ENCODE measurements at places on chromosomes 11 and 22. TPM values are rescaled to one million over a fixed set of nuclear protein-coding genes. Genes with fewer than 3 reads are reported as not detected.

GRCh38 chr11:41803895-41804294 lies 344.4 kb upstream of the LRRC4C start:
- no peak for DNase-seq

DNA sequence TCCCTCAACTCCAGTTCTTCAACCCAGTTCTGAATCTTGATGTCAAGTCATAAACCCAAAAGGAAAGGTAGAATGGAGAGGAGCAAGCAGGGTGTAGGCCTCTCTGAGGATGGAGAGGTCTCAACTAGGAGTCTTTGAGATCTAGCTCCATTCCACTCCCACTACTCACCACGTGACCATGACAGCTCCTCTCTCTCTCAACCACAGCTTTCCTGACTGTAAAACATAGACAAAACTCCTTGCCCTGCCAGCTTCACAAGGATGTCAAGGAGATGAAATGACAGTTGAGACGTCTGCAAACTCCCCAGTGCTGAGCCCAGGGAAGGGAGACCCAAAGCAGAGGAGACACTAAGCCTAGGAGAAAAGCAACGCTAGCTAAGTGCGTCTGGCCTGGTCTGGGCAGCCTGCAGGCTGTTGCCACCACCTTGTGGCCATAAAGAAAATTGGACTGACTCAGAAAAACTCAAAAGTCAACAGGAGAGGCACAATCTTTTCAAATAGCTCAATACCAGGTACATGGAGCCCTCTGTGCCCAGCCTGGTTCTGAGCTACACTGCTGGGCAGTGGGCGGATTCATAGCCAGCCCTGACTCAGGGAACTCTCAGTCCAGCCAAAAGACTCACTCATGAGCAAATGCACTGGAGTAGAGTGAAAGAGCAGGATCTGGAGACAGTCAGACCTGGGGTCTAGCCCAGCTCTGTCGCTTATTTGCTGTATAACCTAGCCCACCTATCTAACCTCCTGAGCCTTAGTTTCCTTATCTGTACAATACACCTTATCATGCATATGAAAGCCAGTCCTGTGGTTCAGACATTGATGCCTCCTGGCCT lies 3.4 kb downstream of the CLPB start:
- no peak for DNase-seq

DNA sequence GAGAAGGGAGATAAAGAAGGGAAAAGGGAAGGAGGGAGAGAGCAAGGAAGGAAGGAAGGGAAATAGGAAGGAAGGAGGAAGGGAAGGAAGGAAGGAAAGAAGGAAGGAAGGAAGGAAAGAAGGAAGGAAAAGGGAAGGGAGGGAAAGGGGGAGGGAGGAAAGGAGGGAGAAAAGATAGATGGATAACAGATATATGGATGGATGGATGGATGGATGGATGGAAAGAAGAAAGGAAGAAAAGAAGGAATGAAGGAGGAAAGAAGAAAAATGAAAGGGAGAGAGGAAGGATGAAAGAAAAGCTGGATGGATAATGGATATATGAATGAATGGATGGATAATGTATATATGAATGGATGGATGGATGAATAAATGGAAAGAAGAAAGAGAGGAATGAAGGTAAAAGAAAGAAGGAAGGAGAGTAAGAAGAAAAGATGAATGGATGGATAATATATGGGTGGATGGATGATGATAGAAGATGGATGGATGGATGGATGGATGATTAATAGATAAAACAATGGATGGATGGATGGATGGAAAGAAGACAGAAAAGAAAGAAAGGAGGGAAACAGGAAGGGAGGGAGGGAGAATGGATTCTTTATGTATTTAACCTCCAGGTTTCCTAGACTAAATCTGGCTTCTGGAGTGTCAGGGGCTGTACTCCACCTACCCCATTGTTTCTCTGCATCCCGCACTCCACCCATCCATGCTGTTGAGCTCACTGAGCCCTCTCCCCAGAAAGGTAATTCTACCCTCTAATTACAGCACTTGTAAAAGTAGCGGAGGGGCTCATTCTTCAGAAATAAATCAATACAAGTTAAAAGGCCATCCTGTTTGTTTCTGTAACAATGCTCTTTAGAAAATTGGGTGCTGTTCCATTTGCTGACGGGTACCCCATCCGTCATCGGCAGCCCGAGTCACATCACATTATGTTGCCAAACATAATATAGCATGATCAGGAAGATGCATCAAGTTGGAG lies 506.1 kb downstream of the MIAT start:
- no peak for DNase-seq

GRCh38 chr11:14687943-14688627 lies 44.5 kb downstream of the PDE3B start:
- DNase-seq = no peak

GRCh38 chr22:35604621-35605368 lies 12.3 kb downstream of the MB start:
- DNase-seq = no peak

DNA sequence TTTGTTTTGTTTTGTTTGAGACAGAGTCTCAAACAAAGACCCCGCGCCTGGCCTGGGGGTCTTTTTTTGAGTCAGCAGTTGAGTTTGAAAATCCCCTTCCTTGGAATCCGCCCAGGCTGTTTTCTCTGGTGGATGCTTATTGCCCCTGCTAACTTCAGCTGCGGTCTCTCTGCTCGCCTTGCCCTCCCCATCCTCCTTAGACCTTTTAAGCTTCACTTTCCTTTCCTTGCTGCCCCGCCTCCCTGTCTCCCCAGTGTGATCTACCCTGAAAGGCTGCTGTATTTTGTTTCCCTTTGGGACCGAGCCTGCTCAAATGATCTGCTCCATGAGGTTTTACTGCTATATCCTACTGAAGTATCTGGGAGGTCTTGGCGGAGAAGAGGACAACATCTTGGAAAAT lies 2.5 kb downstream of the USP18 start:
- DNase-seq = no peak

DNA sequence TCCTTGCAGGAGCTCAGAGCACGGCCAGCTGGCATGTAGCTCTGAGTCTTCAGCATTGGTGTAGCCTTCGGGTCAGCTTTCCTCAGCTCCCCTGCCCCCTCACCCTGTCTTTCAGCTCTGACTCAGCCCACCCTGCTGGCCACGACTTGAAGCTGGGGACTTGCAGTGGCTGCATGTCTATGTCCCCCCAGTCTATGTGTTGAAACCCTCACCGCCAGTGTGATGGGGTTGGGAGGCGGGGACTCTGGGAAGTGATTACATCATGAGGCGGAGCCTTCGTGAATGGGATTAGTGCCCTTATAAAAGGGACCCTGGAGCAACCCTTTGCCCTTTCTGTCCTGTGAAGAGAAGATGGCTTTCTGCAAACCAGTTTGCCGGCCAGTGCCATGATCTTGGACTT lies 111.1 kb downstream of the CTTN start:
- no peak for DNase-seq

DNA sequence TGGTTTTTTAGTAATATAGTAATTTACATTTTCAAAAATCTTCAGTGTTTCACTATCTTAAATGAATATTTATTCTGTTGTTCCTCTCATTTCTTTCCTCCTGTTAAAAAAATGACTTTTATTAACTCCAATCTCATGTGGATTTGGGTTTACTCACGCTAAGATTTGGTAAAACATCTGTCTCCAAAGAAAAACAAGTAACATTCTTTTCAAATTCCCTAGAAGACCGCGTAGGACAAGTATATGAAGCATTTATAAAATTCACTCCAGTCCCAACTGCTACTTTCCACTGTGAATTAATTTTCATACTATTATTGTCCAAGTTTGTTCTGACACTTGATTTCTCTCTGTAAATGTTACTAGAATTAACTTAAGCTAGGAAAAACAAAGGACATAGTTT lies 26.2 kb downstream of the SBF2 start:
- no peak for DNase-seq

DNA sequence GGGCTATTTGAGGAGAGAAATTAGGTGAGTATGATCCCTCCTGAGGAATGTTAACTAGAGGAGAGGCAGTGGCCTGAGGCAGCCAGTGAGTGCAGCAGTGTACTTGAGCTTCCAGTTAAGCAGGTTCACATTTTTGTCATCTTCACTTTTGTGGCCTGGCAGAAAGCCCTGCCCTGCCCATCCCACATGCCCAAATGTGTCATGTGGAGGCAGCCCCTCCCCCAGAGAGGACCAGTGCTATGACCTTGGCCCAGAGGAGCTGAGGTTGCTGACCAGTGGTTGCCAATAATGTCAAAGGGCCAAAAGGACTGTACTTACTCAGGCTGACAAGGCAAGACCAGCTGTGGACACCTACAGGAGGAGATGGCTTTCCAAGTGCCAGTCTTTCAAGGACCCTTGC lies 17.6 kb upstream of the GRK2 start:
- DNase-seq = peak; percentile 76

DNA sequence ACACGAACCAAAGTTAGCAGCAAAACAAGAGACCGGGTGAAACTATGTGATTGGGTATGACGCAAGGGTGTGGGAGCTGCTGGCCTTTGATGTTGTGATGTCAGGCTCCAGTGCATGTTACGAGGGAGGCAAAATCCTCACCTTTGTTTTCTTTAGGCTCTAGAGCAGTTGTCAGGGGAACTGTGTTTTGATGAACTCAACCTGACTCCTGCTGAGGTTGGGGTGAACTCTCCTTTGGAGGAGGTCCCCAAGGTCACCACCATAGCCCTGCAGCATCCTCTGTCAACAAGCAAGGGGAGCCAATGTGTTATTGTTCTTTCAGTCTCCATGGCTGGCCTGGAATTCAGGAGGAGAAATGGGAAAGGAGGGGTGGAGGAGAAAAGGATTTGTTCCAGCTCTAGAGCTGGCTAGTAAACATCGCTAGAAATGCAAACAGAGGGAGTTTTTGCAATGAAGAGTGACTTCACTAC lies 33.8 kb downstream of the RASSF10 start:
- no peak for DNase-seq

- DNase-seq = no peak
These were observed 113.8 kb upstream of the NARS2 start for GRCh38 chr11:78688460-78688859.

DNA sequence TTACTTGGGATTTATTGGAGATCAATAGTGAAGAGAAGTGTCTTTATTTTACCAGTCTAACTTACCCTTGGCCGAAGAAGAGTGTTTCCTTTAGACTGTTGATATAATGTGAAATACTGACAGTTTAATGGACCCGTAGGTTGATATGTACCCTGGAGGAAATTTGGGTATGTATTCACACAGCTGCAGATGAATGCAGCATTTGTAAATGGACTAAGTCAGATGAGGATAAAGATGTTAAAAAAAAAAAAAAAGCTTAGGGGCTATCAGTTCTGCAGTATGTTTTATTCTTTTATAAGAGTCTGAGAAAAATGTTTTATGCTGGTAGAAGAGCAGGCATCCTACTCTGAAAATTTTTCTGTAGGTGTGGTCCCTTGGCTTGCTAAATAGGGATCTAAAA lies 2.7 kb downstream of the REXO2 start:
- no peak for DNase-seq

- DNase-seq = no peak
These were observed 137.3 kb downstream of the CACNA1I start for GRCh38 chr22:39707816-39708215.

GRCh38 chr22:42780070-42780540 lies 59.4 kb upstream of the A4GALT start:
- DNase-seq = peak; percentile 79

DNA sequence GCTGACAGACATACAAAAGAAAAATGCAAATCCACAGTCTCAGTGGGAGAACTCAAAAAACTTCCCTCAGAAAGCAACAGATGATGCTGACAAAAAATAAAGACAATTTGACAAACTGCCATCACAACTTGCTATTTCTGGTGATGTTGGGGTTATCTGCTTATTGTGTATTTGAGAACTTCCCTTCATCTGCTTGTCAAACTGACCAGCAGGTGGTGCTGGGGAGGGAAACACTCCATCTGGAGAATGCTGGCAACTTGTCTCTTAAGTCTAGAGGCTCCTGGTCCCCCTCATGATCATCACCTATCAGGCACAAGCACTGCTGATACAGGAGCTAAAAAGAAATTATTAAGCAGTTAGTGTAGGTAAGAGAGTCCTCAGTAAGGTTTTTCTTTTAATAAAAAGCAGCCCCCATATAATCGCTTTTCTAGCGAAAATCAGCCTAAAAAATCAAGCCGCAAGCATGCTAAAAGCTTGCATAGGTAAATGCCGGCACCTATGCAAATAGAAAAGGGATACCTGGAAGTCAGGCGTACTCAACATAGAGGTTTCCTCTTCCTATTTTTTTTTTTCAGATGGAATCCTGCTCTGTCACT lies 9.8 kb upstream of the FAM111B start:
- peak; percentile 58 for DNase-seq

GRCh38 chr11:44096360-44097185 lies 1.1 kb downstream of the EXT2 start:
- no peak for DNase-seq

DNA sequence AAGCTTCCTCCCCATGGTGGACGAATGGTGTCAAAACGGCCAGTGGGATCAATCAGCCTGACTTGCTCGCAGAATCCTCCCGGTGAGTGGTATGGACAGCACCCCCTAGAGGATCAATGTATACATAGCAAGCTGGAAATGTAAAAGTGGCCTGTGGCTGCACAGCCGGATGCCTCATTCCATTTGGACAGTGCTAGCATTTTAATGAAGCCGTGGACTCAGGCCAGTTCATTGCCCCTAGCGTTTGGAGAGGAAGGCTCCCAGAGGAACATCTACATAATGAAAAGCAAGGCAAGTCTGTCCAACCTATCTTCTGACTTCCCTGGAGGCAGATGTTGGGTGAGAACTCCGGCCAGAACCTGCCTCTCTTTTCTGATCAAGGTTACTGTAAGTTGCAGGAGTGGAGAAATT lies 942.3 kb downstream of the NTM start:
- no peak for DNase-seq

DNA sequence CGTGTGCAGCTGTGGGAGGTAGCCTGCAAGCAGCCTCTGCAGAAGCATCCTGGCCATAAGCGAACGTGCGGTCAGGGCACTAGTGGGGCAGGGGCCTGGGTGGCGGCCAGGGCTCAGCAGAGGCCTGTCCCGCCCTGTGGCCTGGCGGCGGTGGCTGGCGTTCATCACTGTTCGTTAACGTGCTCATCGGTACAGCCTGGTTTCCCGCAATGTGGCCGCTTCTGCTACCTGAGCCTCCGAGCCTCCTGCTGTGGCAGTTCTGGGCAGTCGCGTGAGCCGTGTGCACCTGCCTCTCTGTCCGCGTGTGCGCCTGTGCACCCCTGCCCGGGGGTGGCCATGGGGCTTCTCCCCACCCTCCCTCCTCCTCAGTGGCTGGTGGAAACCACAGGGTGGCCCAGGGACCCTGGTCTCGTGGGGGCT lies 117.9 kb downstream of the KCNQ1OT1 start:
- DNase-seq = no peak

MMP12 gene
- total RNA-seq = not detected

KCNK4 gene
- total RNA-seq = not detected

TYR gene
- not detected for total RNA-seq

BDNF gene
- total RNA-seq = 6.0 TPM

SCN3B gene
- total RNA-seq = 2.1 TPM

MPEG1 gene
- 9.4 TPM for total RNA-seq

MS4A3 gene
- not detected for total RNA-seq

PKP3 gene
- 78.5 TPM for total RNA-seq

ALG9 gene
- total RNA-seq = 33.5 TPM
